ENCODE measurements at places on chromosomes 3 and 15.

DNA sequence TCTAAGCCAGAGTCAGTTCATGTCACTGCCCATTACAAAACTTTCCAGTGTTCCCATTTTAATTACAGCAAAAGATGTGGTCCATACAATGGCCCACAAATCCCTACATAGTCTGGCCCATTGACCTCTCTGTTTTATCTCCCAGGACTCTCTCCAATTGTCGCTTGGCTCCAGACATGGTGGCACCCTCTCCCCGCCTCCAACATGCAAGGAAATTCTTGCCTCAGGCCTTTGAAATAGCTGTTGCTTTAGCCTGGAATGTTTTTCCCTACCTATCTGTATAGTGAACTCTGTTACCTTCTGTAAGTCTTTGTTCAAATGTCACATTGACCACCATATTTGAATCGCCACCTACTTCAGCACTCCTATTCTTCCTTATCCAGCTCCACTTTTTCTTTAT, 377.3 kb upstream of the MCTP2 start:
- no peak for DNase-seq

- DNase-seq: peak; percentile 85
Measured at GRCh38 chr3:186976837-186977750, 46.8 kb downstream of the ST6GAL1 start.

DNA sequence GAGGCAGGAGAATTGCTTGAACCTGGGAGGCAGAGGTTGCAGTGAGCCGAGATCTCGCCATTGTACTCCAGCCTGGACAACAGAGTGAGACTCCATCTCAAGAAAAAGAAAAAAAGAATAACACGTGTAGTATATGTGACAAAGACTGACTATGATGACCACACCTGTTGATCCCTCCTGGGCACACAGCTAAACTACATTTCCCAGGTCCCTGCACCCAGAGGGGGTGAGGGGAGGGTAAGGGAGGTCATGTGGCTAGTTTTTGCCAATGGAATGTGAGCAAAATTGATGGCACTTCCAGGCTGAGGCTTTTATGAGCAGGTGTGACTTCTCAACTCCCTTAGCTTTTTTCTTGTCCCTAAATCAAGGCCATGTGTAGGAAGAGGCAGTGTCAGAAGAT, 58.2 kb downstream of the KLHL6 start:
- no peak for DNase-seq

GRCh38 chr3:108472001-108472591, 38.3 kb downstream of the MYH15 start:
- DNase-seq: peak; percentile 43

DNA sequence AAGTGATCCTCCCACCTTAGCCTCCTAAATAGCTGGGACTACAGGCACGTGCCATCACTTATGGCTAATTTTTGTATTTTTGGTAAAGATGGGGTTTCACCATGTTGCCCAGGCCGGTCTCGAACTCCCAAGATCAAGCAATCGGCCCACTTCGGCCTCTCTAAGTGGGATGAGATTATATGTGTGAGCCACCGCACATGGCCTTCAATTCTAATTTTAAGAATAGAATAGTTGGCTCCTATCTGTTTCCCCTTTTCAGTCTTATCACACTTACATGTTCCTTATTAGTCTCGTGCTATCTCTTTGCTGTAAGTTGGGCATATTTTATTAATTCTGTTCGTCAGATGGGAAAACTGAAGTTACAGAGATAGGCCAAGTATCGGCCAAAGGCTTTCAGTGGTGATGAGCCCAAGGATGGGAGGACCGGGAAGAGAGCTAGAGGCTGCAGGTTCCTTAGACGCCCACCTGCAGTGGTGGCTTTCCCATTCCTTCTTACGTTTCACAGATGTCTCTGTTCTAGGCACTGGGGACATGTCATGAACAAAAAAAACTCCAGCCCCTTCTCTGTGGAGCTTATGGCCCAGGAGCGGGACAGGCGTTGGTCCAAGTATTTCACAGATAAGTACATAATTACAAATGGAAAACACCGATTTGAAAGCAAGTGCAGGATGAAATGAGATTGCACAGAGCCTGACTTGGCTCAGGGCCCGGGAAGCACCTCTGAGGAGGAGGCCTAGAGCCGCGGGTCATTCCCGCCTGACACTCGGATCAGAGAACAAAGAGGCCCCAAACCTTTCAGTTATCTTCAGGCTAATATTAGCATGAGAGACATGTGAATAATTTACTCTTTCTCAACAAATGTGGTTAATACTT, 91.1 kb upstream of the KLF13 start:
- peak; percentile 26 for DNase-seq

- DNase-seq: no peak
Measured at GRCh38 chr3:52733256-52733891, 27.5 kb downstream of the SPCS1 start.

DNA sequence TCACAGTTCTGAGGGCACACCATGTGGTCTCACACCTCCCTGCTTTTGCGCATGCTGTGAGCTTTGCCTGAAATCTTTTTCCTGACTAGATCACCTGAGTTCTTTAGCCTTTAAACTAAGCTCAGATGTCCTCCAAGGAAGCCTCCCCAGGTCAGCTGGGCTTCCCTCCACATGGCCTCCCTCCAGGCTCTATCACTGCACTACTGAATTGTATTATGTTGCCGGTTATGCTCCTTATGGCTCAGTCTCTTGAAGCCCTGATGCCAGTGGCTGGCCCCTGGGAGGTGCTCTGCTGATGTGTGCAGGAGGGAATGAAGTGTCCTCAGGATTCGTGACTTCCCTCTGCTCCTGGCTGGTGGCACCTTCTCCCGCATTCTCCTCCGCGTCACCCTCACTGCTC, 93.3 kb upstream of the BLM start:
- no peak for DNase-seq

GRCh38 chr3:117936159-117936558, 1098.5 kb downstream of the IGSF11 start:
- DNase-seq: no peak

DNA sequence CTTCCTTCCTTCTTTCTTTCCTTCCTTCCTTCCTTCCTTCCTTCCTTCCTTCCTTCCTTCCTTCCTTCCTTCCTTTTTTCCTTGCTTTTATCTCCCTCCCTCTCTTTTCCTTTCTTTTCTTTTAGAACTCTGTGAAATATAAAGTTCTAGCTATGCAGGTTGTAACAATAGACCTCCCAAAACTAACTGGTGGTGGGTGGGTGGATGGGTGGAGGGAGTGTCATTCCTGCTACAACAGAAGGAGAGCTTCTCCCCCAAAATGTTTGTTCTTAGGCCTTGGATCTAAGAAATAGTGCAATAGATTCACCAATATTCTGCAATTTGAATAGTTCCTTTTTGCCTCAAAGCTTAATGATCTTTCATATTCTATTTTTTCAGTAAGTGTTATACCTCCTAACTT, 215.9 kb downstream of the GAP43 start:
- DNase-seq: no peak

GRCh38 chr3:122058294-122058693, 3.1 kb downstream of the CD86 start:
- no peak for DNase-seq

DNA sequence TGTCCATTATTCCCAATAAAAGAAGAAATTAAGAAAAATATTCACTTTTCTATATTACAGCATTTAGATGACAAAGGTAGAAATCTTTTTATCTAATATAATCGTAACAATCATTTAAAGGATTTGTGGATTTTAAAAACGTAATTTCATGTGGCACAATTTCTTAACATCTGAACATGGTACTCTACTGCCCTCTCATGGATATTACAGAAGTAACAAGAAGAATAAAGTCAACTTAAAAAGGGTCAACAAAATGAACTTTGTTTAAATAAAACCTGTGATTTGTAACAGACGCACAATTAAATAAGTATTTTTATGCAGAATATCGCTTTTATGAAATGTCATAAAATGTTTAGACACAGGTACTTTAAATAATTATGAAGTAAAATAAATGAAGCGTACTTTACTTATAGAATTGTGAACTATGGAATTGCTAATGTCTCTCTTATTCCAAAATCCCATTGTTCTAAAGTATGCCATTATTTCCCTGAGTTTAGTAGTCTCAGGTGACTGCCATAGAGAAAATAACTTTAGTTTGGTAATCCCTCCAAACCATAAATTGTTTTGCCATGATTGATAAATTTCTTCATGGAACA, 366.8 kb upstream of the ZNF385D start:
- peak; percentile 6 for DNase-seq

DNA sequence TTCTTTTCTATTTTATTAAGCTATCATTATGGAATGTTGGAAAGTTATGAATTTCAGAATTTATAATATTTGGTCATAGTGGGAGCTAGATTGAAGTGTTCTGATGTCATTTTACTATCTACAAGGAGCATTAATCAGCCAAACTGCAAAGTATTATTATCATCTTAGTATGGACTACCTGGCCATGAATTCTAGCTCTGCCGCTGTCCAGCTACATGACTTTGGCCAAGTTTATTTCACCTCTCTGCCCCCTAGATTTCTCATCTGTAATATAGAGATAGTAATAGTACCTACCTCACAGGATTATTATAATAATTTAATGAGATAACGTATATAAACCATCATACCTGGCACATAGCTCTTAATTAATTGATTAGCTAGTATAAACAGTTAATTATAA, 27.8 kb upstream of the ABHD10 start:
- DNase-seq: no peak

- no peak for DNase-seq
Measured at GRCh38 chr3:71722693-71723092, 2.5 kb downstream of the EIF4E3 start.

GRCh38 chr15:67185621-67186225, 68.7 kb downstream of the AAGAB start:
- peak; percentile 5 for DNase-seq

DNA sequence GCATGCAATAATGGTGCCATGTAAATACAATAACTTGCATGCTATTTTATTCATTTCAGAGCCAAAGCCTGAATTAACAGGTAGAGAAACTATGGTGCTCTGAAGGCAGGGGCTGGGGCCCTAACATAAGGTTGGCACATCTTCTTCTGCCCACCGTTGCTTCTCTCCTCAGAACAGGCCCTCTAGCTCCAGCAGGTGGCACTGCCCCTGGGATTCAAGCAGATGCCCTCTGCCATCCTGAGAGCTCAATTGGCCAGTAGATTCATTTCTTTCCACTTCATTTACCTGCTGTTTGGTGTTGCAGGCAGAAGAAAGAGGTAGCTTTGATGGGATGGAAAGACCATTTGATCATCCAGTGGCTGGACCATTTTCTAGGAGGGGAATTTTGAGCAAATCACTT, 130.5 kb downstream of the FOXB1 start:
- no peak for DNase-seq

DNA sequence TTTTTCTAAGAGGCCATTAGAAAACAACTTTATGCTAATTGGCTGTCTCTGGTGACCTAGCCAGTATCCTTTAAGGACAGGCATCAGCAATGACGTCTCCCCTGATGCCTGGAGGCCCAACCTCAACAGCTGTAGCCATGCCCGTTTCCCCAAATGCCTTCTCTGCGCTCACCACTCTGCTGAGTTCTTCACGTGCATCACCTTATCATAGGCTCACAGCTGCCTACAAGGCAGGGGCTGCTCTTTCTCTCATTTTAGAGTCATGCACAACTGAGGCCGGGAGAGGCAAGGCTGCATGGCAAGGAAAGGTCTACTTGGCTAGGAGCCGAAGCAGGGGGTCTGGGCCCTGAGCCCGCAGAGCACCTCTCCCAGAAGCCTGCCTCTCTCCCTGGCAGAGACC, 43.9 kb upstream of the SEC13 start:
- DNase-seq: no peak

DNA sequence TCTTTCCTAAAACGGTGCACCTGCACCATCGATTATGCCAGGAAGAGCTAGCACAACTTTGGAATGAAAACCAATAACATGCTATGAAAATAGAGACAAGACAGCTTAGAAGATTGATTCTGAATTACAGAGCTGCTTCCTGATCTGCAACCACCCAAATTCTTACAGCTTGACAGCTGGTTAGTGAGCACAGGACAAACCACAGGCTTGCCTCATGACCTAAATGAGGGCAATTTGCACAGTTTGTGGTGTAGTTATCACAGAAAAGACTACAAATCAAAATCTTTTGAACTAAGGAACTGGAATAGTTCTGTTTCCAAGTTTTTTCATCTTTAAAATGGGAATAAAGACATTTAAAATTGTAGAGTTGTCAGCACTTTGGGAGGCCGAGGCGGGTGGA, 533.5 kb downstream of the NAALADL2 start:
- no peak for DNase-seq

DNA sequence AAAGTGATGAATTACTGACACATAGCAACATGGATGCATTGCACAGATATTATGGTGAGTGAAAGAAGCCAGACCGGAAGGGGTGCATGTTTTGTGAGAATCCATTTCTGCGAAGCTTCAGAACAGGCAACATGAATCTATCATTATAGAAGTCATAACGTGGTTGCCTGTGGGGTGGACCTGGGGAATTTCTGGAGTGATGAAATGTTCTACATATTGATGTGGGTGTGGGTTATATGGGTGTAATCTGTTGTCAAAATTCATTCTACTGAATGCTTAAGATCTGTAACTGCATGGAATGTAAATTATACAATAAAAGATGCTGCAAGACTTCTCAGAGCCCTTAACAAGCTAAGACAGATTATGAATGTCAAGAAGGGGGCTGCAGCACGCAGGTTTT, 25.2 kb upstream of the TSPAN3 start:
- no peak for DNase-seq

DNA sequence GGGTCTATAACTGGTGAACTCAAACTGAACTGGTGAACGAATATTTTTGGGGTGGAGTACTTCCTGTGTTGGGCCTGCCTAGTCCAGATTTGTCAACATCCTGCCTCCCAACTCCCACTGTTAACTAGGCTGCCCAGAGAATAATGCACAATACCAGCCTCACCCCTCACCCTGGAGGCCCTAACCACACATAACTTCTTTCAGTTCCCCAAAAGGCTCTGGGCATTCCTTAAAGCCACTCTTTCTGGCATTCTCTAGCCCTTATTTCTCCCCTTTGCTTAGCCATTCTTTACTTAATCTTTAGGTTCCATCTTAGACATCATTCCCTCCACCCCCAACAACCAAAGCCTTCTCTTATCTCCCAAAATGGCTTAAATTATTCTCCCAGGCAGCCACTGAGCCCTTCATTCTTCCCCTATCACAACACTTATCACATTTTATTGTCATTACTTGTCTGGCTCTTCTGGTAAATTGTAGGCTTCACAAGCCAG, 9.1 kb upstream of the SEC11A start:
- no peak for DNase-seq

DNA sequence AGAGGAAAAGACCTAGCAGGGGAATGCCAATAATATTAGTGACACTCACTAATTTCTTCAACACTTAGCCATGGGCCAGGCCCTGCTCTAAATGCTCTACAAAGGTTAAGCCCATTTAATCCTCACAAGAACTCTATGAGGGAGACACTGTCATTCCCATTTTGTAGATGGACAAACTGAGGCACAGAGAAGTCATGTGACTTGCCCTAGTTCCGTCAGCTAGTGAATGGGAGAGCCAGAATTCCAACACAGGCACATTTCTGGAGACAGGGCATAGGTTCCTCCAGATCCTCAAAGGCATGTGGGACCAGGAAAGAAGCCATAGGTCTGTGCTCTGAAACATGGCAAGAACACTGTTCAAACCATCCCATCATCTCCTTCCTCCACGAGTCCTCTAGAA, 31.5 kb downstream of the LOXL1 start:
- no peak for DNase-seq

GRCh38 chr3:23738944-23739343, 66.8 kb upstream of the UBE2E1 start:
- DNase-seq: no peak
